HFFc6 (cell line): ENCODE measurements at places on chromosomes 5 and 9.
A peak's percentile ranks its signal among the peaks of the same experiment; 100 is the strongest.

DNA sequence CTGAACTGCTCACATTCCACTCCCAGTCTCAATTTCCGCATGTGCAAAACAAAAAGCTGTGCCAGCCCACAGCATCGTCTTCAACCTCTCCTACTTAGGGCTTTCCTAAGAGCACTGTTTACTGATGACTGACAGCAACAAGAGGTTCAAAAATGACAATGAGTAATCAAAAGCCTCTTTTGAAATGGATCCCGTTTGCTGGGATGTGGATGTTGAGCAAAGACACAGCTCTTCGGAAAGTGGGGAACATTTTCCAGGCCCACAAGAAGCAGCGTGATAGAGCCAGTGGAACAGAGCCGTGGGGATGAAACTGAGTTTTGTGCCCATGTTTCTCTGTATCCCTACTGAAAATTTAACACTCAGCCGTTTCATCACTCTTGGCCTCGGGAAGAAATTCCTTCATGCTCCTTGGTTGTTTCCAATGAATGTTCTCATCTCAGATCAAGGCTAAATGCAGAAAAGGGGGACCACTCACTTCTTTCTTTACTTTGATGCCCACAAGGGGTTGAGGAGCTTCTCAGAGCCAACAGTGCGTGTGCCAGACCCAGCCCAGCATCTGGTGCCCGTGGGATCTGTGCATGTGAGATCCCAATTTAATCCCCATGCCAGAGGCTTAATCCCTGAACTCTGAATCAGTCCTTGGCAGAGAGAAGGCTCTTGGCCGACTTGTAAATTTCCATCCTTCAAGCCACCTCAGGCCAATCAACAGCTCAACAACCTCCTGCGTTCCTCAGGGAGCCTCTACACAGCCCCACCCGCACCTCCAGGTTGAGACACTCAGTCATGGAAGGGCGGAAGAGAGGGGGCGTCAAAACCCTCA, 230.2 kb upstream of the DAPK1 start:
- peaks cover 16% of the 10 kb centered on the region for H3K36me3 ChIP-seq
- DNase-seq: peak; percentile 59
- H3K4me1 ChIP-seq: peaks cover 58% of the 10 kb centered on the region
- no peak overlapping the region for H3K4me3 ChIP-seq
- H3K27ac ChIP-seq: peak overlapping the region; percentile 85
- peaks cover 2% of the 10 kb centered on the region; the same call in 1 of the 2 replicates for H3K27me3 ChIP-seq

DNA sequence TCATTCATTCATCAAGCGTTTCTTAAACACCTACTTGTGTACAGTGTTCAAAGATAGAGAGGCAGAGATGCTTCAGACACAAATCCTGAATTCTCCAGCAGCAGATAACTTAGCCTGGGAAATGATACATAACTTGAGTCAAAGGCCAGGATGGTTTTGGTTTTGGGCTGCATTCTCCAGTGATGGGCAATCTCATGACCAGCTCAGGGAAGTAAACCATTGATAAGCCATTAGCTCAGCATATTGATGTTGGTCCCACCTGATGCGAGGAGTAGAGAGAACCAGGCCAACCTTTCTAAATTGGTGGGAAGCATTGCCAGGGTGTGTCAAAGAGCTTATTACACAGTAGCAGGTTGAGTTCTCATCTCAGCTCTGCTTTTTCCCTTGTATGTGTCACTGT, 53.0 kb downstream of the SH3RF2 start:
- H3K27me3 ChIP-seq: peaks cover 22% of the 10 kb centered on the region
- H3K27ac ChIP-seq: no peak overlapping the region
- DNase-seq: no peak

- no peaks in the 10 kb centered on the region for H3K36me3 ChIP-seq
- peaks cover 26% of the 10 kb centered on the region for H3K4me1 ChIP-seq
- no peak overlapping the region for H3K27ac ChIP-seq
- no peaks in the 10 kb centered on the region; the same call in 1 of the 2 replicates for H3K27me3 ChIP-seq
- no peak overlapping the region for H3K4me3 ChIP-seq
These were observed 237.7 kb downstream of the SYK start for GRCh38 chr9:91039125-91039834.

DNA sequence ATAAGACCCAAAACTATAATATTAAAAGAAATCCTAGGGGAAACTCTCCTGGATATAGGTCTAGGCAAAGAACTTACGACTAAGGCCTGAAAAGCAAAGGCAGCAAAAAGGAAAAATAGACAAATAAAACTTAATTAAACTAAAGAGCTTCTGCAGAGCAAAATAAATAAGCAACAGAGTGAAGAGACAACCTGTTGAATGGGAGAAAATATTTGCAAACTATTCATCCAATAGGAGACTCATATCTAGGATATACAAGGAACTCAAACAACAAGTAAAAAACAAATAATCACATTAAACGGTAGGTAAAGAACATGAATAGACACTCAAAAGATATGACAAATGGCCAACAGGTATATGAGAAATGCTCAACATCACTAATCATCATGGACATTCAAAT, 318.6 kb downstream of the CSNK1G3 start:
- no peaks in the 10 kb centered on the region for H3K4me1 ChIP-seq
- H3K27me3 ChIP-seq: no peaks in the 10 kb centered on the region
- H3K4me3 ChIP-seq: no peak overlapping the region

DNA sequence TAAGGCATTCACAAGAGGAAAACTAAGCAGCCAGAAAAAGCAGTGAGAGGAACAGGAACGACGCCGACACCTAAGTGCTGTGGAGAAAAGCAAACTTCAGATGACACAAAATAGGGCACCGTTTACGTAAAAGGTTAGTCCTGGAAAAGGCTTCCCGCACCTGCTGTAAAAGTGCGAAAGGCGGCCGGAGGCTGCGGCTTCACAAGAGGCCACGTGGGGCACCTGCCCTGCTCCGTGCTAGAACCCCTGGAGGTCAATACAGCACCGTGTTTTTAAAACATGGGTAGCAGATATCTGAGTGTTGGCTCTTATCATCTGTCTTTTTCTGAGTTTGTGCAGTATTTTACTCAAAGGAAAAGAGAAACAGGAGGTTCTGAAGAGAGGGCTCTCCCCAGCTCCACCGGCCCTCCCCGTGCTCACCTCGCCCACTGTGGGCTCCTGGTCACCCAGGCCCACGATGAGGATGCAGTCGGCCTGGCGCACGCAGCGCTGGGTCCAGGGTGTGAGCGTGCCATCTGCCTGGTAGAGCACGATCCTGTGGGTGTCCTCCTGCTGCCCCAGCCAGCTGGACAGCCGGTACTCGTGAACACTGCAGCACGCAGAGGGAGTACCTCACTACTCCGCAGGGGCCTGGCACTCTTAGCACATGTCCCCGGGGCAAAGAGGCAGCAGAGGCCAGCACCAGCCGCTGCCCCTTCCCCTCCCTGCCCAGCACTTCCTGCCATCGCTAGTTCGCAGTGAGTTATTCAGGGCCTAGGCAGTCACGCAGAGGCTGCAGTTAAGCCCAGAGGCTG, 21.0 kb upstream of the NSMF start:
- DNase-seq: no peak
- H3K4me3 ChIP-seq: no peak overlapping the region
- H3K27ac ChIP-seq: no peak overlapping the region

DNA sequence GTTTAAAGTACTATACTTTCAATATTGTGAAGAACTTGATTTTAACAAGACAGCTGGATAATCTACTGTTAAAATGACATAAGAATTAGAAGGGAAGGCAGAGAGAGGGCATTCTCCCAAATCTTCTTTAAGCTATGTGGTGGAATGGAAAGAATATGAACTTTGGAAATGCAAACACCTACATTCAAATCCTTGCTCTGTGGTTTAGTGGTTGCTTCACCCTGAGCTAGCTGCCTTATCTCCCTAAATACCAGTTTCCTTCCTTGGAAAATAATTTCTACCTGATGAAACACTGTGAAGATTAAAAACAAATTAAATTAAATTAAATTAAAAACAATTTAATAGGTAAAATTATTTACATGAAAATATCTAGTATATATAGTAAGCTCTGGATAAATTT, 98.5 kb downstream of the GPR21 start:
- H3K4me1 ChIP-seq: no peaks in the 10 kb centered on the region
- no peak overlapping the region for H3K27ac ChIP-seq
- no peak for DNase-seq
- H3K4me3 ChIP-seq: no peak overlapping the region
- no peaks in the 10 kb centered on the region for H3K36me3 ChIP-seq

DNA sequence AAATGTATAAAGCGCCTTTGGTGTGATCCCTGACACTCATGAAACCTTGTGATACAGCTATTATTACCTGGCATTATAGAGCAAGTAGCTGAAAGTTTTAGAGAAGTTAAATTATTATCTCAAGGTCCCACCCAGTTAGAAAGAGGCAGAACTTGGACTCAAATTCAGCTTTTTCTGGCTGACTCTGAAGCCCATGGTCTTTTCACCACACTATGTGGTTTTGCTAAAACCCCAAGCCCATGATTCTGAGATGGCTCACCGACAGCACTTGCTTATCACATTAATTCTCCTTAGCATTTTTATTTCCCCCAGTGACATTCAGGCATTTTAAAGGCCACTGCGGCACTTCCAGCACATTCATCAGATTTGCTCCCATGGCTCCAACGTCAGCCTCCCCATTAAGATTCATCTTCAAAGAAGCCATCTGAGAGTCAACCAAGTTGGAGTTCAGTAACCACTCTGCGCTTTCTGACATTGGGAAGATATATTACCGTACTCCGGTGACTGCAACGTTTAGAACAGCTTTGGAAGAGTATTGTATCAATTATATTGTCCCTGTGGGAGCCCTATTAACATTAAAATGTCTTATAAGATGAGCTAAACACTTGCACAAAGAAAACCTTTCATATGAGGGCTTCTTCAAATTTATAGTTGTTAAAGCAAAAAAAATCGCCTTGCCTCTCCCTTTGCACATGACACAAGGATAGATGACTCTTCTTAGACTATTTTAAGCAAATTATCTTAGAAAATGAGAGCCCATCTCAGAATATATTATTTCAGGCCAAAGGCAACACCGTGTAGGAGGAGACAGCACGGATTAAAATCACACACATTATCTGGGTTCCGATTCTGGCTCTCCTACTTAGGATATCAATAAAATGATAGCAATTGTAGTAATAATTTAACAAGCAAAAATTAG, 638.1 kb downstream of the ACTL7B start:
- no peak overlapping the region for H3K4me3 ChIP-seq
- H3K27me3 ChIP-seq: no peaks in the 10 kb centered on the region; the same call in 1 of the 2 replicates
- H3K36me3 ChIP-seq: no peaks in the 10 kb centered on the region
- no peak for DNase-seq
- H3K4me1 ChIP-seq: no peaks in the 10 kb centered on the region
- H3K27ac ChIP-seq: no peak overlapping the region

DNA sequence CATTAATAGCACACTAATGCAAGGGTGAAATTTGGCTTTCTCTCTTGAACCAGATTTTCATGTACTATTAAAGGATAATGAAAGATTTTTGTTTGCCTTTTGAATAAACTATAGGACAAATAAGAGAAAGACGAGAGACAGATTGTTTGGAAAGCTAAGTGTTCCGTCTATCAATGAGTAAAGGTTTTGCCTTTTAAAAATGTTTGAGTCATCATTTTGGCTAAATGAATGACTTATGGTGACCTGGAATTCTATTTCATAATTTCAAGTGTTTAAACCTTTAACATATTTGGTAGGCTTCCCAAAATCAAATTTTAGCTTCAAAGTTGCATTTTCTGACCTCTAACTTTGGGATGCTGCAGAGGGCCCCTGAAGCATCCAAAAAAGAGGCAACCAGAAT, 145.2 kb downstream of the SLC25A46 start:
- H3K4me3 ChIP-seq: no peak overlapping the region
- DNase-seq: no peak
- peaks cover 2% of the 10 kb centered on the region; the same call in 1 of the 2 replicates for H3K27me3 ChIP-seq
- H3K36me3 ChIP-seq: no peaks in the 10 kb centered on the region

- peak within 1 kb of the TSS; percentile 91 for H3K27ac ChIP-seq
- H3K4me1 ChIP-seq: peaks cover 44% of the 10 kb centered on the region
- DNase-seq: no peak
- no peaks in the 10 kb centered on the region for H3K36me3 ChIP-seq
- H3K27me3 ChIP-seq: no peaks in the 10 kb centered on the region
These were observed at the start of gene ARSB for GRCh38 chr5:78985116-78985724. Gene ARSB (minus strand): TSS chr5:78985310. CDS start chr5:78985248, 62 bp downstream.
